ENCODE measurements at places on chromosomes 12 and 14.

DNA sequence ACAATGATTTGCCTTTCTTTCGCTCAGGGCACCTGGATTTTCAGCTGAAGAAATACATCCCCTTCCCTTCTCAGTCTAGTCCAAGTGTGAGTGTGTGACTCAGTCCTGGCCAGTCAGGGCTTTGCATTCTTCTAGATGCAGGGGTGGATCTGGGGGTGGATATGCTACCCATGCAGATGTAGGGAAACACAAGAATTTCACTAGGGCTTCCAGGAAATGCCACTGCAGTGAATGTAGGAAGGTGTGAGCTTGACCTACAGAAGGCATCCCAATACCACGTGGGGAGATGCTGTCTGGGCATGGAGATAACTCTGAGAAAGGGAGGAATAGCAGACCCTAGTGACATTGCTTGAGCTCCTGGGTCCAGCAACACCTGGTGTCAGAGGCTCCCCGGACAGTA is 404.2 kb downstream of the GLT1D1 start:
- DNase-seq, result no peak

DNA sequence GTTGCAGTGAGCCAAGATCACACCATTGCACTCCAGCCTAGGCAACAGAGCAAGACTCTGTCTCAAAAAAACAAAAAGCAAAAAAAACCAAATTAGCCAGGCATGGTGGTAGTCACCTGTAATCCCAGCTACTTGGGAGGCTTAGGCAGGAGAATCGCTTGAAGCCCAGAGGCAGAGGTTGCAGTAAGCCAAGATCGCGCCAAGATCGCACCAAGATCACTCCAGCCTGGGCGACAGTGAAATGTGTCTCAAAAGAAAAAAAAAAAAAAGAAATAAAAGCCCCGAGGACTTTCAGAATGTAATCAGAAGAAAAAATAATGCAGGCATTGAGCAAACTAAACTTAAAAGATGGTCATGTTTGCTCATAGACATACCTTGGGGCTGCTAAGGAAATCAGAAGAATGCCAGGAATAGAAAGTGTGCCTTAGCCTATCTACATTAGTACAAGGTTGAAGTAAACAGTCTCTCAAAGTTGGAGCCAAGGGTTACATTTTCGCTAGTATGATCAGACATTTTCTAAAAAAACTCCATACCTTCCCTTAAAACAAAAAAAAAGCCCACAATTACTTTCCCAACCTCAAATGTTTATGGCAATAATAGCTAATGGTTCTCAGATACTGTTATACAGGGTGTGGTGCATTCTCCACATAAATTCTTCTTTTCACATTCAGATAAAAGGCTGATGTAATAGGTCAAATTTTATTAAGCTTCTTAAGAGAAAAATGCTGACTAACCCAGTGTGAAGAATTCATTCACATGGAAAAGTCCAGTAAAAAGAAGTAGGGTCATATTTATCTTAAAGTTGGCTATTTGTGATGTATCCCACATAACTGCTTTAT is 15.8 kb downstream of the DTD2 start:
- DNase-seq, result no peak

- peak; percentile 95 for DNase-seq
These were observed 469 bp upstream of the RAB35 start for GRCh38 chr12:120116792-120117651.

DNA sequence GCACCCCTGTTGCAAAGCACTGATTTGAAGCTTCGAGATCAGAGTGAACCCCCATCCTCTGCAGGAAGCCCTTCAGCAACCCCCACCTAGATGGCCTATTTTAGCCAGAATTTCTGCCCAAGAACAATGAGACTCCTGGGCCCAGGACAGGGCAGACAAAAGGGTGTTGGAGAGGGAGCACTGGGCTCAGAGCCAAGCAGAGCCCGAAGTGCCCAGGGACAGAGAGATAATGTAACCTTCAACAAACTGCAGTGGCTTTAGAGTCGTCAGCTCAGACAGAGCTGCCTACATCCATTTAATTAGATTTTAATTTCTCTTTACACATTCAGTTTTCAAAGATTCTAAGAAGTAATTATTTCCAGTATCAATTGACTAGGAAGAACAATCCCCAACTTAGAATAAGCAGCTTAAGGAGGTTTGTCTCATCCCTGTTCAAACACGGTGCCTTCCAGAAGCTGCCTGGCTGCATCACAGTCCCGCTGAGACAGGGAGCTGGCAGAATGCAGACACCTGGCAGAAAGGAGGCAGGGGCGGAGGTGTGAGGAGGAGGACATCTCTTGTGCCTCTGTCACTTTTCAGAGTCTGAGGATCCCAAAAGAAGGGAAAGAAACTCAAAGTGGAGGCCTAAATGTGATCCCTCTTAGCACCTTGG is 504.9 kb upstream of the CCDC196 start:
- DNase-seq, result no peak

DNA sequence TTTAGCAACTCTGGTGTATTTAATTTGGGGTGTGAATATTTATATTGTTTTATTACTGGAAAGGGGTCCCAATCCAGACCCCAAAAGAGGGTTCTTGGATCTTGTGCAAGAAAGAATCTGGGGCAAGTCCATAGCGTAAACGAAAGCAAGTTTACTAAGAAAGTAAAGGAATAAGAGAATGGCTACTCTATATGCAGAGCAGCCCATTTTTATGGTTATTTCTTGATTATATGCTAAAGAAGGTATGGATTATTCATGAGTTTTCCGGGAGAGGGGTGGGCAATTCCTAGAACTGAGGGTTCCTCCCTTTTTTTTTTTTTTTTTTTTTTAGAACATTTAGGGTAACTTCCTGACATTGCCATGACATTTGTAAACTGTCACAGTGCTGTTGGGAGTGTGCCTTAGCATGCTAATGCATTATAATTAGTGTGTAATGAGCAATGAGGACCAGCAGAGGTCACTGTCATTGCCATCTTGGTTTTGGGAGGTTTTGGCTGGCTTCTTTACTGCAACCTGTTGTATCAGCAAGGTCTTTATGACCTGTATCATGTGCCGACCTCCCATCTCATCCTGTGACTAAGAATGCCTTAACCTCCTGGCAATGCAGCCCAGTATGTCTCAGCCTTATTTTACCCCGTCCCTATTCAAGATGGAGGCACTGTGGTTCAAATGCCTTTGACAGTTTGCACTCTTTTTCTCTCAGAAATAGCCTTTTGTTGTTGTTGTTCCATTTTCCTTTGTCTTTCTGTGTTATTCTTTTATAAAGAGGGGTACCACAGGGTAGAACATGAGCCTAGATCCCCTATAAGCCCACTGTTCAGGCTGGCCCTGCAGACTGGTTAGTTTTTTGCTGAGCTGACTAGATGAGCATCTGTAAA is 75.5 kb upstream of the DCD start:
- no peak for DNase-seq

DNA sequence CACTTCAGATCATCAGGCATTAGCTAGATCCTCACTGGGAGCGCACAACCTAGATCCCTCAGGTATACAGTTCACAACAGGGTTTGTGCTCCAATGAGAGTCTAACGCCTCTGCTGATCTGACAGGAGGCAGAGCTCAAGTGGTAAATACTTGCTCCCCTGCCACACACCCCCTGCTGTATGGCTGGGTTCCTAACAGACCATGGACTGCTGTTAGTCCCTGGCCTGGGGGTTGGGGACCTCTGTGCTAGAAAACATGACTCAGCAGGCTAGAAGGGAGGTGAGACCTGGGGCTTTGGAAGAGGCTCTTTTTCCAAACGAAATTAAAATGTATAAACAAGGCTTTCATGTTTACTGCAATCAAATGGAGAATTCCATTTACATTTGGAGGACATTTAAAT is 691.1 kb downstream of the FLRT2 start:
- DNase-seq, result no peak

GRCh38 chr12:2794191-2794735 is 507 bp upstream of the FKBP4 start:
- peak; percentile 83 for DNase-seq
